ENCODE measurements at places on chromosomes 6 and 20. TPM values are rescaled to one million over a fixed set of nuclear protein-coding genes. Genes with fewer than 3 reads are reported as not detected.

DNA sequence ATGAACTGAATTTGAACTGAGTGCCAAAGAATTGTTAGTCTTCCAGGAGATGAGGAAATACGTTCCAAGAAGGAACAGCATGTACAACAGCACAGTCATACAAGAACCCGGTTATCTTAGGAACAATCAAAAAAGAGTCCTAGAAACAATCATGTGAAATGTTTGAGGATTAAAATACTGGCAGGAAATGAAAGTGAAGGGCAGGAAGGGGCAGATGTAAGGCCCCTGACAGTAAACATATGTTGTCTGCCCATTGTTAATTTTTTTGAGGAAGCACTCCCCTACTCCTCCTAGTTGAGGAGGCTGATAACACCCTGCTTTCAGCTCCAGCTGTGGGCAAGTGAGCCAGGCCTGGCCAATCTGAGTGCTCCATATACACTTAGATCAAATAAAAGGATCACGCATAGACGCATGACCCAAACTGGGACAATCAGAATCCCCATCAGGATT is 220.9 kb downstream of the HACE1 start:
- DNase-seq: no peak

DNA sequence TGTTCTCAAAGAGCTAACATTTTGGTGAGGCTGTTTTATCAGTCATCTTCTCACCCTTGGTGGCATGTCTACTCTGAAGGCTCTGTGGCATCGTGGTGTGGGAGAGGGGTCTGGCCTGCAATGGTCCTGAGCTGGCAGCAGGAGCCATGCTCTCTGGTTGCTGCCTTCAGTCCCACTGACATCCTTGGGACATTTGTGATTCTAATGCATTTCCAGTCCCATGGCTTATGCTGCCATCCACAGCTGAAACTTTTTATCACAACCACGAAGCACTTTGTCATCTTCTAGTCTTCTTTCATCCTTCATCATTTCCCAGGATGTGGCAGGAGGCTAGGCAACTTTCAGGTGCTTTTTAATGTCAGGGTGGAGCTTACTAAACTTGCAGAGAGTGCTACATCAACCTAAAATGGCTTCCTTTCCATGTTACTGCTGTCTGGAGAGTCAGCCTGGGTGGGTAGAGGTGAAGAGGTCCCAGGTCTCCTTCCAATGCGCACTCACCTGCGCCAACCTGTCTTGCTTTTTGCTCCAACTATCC is 77.1 kb downstream of the GPR63 start:
- no peak for DNase-seq

GRCh38 chr6:45591890-45592289 is 214.2 kb upstream of the SUPT3H start:
- no peak for DNase-seq

L3MBTL3 gene
- total RNA-seq: 46.4 TPM

KCNK15 gene
- 0.17 TPM for total RNA-seq

DNA sequence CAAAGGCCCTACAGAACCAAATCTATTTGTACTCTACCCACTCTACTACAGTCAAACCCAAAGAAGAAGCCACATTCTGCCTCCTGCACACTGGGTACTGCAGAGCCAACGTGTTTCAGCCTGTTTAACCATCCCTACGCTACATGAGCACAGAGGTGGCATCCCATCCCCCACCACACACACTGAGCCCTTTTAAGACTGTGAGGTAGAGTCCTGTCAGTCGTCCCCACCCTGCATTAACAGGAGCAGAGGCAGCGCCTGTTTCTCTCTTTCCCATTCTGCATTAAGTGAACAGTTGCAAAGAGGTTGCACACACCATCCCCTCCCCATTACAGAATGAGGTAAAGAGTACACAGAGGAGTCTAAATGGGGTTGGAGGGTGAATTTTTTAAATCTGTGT is 5.2 kb upstream of the RSPH4A start:
- DNase-seq: no peak

GRCh38 chr6:24076011-24076410 is 50.0 kb upstream of the NRSN1 start:
- no peak for DNase-seq

DNA sequence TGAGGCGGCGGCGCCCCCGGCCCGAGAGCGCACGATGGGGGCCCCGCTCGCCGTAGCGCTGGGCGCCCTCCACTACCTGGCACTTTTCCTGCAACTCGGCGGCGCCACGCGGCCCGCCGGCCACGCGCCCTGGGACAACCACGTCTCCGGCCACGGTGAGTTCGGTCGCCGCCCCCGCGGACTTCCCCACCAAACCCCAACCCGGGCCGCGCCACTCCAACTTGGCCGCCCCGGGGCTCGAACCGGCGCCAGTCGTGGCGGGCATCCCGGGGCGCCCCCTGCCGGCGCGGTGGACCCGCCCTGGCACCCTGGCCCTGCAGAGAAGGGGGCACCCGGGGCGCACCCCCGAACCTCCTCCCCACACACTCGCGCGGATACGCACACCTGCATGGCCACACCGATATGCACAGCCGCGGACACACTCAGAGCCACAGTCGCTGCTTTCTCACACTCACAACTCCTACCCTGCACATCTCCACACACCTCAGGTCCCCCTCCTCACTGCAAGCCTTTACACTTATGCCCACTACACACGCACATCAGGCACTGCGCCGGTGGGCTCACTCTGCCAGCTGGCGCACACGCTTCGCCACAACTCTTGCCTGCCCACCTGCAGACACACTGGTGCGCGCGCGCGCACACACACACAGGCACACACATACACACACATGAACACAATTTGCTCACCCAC is 535 bp downstream of the VSTM2L start:
- DNase-seq: peak; percentile 32

DNA sequence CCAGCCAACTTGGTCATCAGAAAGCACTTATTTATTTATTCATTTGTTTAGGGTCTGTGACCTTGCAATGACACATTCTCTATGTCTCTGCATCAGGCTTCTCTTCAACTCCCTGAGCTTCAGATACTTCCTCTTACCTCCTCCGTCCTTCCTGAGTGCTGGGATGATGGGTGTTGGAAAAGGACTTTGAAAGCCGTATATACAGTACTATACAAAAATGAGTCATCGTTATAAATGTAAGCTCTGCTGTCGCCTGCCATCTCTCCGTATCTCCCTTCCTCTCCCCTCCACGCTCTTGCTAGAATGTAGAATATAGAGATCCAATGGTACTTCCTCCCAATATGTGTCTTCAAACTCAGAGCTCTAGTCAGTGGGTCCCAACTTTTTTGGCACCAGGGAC is 91.9 kb upstream of the SALL4 start:
- no peak for DNase-seq

GRCh38 chr6:113647143-113647889 is 209.8 kb upstream of the MARCKS start:
- DNase-seq: peak; percentile 73

GRCh38 chr20:33663161-33664084 is 1.3 kb downstream of the C20orf144 start:
- DNase-seq: peak; percentile 87

- no peak for DNase-seq
Observed at GRCh38 chr6:165245701-165246100, 63.7 kb downstream of the C6orf118 start.

HLA-DPB1 gene
- 1,068 TPM for total RNA-seq

GRCh38 chr20:53891306-53891894 is 179.0 kb downstream of the BCAS1 start:
- no peak for DNase-seq

GRCh38 chr20:13644010-13644409 is 5.3 kb upstream of the TASP1 start:
- DNase-seq: no peak

Measured in B cell (primary cell).